ENCODE measurements at places on chromosomes 13 and 19.

DNA sequence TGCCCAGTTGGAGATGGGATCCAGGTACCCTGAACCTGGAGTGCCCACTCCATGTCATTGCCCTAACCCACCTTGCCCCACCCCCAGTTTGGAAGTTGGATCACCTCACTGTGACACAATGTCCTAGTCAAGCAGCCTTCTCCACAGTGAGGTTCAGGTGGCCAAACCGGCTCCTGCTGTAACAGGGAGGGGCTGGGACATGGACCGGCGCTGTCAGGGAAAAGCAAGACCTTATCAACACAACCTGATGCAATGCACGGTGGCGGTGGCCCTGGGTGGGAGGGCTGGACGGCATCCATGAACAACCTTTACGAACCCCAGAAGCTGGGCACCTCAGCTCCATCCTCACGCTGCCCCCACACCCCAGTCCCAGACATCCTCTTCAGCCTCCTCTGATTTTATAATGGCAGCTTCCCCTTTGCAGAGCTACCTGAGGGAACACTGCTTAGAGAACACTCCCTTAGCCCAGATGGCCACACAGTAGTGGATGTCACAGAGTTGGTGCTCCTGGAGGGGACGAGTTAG lies 1.6 kb upstream of the KRTDAP start:
- DNase-seq: no peak

GRCh38 chr19:55647732-55648584 lies at the start of gene CCDC106:
TSS of gene CCDC106 (plus strand) at chr19:55648212. CDS start at chr19:55649047, 835 bp downstream.
- DNase-seq: peak; percentile 86

DNA sequence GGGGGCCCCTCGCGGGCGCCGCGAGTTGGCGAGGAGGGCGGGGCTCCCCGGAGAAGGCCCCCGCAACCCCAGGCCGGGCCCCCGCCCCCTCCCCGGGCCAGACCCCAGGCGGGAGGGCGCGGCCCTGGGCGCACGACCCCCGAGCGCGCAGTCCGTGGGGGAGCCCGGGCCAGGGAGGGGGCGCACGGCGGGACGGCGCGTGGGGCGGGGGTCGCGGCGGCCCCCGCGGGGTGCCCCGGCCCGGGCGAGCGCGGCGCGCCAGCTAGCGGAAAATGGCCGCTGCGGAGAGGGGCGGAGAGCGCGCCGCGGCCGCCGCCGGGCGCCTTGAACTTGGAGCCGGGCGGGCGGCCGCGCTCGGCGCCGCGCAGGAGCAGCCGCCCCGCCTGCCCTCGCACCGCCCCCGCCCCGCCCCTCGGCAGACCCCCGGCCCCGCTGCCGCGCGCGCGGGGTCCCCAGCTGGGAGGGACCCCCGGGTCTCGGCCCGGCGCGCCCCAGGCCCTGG lies 6.4 kb upstream of the NFIC start:
- DNase-seq: peak; percentile 57

DNA sequence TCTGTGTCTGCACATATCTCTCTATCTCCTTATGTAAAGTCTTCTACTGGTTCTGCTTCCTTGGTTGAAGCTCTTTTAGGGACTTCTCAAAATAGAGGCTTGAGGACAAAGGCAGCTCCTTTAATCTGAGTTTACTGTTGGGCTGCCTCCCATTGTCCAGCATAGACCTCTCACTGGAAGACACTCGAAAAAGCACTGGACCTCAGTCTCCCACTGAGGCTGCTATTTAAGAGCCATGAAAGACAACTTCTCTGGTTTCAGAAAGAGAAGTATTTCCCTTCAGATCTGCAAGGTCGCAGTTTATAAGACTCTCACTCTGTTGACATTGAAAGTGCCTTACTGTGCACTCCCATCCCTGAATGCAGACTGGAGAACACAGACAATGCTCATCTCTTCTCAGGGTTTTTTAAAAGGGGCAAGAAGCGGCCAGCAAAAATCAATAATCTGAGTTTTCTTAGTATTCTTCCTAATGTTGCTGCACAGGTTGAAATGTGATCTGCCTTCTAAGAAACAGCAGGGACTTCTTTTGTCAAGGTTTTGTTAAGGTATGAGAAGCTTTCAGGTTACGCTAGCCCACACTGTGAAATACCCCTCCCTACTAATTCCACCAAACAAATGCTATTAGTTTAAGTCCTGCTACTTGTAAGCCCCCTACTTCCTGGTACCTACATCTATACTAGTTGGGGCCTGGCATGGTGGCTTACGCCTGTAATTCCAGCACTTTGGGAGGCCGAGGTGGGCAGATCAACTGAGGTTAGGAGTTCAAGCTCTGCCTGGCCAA lies 450.0 kb upstream of the SLC10A2 start:
- no peak for DNase-seq

All from B cell (primary cell).